ENCODE measurements at places on chromosomes 12 and 14. TPM values are rescaled to one million over a fixed set of nuclear protein-coding genes. Genes with fewer than 3 reads are reported as not detected.

FOXN4 gene
- total RNA-seq: not detected

KLRC1 gene
- not detected for total RNA-seq

SDS gene
- not detected for total RNA-seq

DEGS2 gene
- total RNA-seq: not detected

RBP5 gene
- total RNA-seq: not detected

PEX5 gene
- total RNA-seq: 25.9 TPM

SLC17A8 gene
- total RNA-seq: not detected

ACOT6 gene
- total RNA-seq: under 0.01 TPM

CPNE8 gene
- total RNA-seq: 21.2 TPM

IKZF4 gene
- 3.5 TPM for total RNA-seq

MMP14 gene
- total RNA-seq: 327 TPM

PCNX4 gene
- total RNA-seq: 138 TPM

MFAP5 gene
- total RNA-seq: 4.8 TPM

GPR135 gene
- total RNA-seq: 6.5 TPM

DEPDC4 gene
- 1.7 TPM for total RNA-seq

CFAP73 gene
- not detected for total RNA-seq

TMEM30B gene
- not detected for total RNA-seq

RITA1 gene
- 27.6 TPM for total RNA-seq

CLEC4E gene
- not detected for total RNA-seq

FAM222A gene
- 0.43 TPM for total RNA-seq

FSCB gene
- total RNA-seq: under 0.01 TPM

SYNDIG1L gene
- total RNA-seq: not detected

KCNJ8 gene
- total RNA-seq: 19.4 TPM

SAMD4A gene
- total RNA-seq: 61.3 TPM

SLC41A2 gene
- total RNA-seq: 16.8 TPM

KCNMB4 gene
- total RNA-seq: 4.2 TPM

ABHD12B gene
- not detected for total RNA-seq

TCL1A gene
- total RNA-seq: not detected

ALG10 gene
- total RNA-seq: 9.1 TPM

TSHR gene
- total RNA-seq: not detected

AICDA gene
- not detected for total RNA-seq

EMP1 gene
- total RNA-seq: 75.6 TPM

FGF23 gene
- total RNA-seq: not detected

ADAMTS20 gene
- under 0.01 TPM for total RNA-seq

TPH2 gene
- total RNA-seq: not detected

TAS2R30 gene
- 9.1 TPM for total RNA-seq

TMED8 gene
- total RNA-seq: 9.3 TPM

CLEC1B gene
- total RNA-seq: not detected

RHNO1 gene
- 38.0 TPM for total RNA-seq

MSRB3 gene
- total RNA-seq: 89.2 TPM

RPS6KA5 gene
- total RNA-seq: 0.86 TPM
